ENCODE measurements at places on chromosomes 13 and 19.

GRCh38 chr13:27834095-27834494, 41.8 kb downstream of the GSX1 start:
- no peak for DNase-seq

DNA sequence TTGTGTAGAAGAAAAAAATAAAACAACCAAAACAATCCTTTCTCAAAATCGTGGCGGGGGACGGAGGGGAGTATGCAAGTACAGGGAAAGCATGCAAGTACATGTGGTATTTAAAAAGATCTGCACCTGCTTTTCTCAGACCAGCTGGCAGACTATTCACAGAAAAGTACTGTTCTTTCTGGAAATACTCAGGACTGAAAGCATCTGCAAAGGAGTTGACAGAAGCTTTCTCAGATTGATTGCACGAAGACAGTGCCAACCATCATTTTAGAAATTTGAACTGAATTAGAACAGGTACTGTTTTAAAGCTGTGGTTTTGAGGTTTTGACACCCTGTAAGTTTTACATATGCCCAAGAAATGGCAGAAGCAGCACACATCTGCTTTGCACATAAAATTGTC, 19.8 kb upstream of the PCDH8 start:
- no peak for DNase-seq

DNA sequence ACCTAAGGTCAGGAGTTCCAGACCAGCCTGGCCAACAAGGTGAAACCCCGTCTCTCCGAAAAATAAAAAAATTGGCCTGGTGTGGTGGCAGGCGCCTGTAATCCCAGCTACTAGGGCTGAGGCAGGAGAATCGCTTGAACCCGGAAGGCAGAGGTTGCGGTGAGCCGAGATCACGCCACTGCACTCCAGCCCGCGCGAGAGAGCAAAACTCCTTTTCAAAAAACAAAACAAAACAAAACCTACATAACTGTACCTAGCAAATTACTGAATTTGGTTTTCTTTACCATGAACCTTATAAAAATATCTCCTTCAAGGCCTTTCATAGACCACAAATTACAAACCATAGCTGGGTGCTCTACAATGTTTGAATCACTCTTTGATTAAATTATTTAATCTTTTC, 760 bp downstream of the ZNF91 start:
- DNase-seq: peak; percentile 34

GRCh38 chr19:7500811-7501450, 12.1 kb upstream of the PEX11G start:
- DNase-seq: peak; percentile 85
